ENCODE measurements at places on chromosomes 4 and X.

DNA sequence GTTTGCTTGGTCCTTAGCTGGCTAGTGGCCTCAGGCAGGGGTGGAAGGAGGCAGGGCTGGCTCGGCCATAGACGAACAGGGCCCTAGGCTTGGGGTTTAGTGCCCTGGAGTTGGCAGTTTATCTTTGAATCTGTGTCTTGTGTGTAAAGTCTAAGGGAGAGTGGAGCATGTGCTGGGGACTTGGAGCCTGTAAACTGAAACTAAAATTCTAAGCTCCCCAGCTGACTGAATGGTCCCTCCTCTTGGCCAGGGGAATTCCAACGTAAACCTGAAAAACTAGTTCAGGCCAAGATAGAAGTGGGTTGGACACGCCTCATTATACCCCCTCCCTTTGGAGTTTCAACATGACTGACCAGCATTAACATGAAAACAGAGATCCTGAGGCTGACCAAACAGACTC is 46.1 kb upstream of the GPR78 start:
- DNase-seq, result no peak

- no peak for DNase-seq
These were observed 69.6 kb downstream of the PPP2R2C start for GRCh38 chr4:6402566-6403399.

- no peak for DNase-seq
These were observed 8.5 kb upstream of the ERCC6L start for GRCh38 chrX:72247206-72247942.

- no peak for DNase-seq
These were observed 29.5 kb upstream of the XIAP start for GRCh38 chrX:123830309-123830708.

- DNase-seq, result no peak
These were observed 35.6 kb upstream of the NMU start for GRCh38 chr4:55671667-55672066.

GRCh38 chr4:150173982-150174398 is 95.7 kb downstream of the DCLK2 start:
- peak; percentile 50 for DNase-seq

GRCh38 chr4:82903737-82904136 is 3.2 kb downstream of the THAP9 start:
- DNase-seq, result no peak

GRCh38 chr4:176273736-176274135 is 4.7 kb upstream of the ASB5 start:
- no peak for DNase-seq

DNA sequence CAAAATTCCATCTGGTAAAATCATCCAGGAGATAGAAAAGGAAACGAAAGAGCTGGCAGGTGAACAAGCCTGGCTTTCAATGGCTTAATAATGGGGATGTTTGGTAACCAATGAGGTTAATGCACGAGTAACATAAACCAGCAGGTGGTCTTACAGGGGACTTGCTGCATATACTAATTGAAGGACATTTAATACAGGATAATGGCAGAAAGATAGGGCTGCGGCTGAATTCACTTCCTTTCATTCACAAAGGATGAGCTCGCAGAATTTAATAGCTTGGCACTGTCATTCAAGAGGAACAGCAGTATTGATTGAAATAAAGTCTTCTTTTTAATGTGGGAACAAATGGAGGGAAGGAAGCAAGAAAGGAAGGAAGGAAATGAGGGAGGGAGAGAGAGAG is 156.3 kb upstream of the RAI2 start:
- no peak for DNase-seq

DNA sequence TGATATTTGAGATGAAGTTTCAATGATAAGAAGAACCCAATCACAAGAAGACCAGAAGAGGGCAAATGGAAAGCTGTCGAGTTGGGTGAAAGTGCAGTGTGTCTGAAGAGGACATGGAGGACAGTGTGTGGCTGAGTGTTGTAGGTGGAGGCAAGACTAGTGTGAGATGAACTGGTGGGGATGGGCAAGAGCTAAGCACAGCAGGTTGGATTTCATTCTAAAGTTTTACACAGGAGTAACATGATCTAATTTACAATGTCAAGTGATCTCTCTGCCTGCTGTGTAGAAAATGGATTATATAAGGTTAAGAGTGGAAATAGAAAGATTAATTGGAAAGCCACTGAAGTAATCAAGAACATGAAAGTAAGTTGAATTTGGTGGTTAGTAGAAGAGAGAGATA is 208.6 kb upstream of the ETNPPL start:
- no peak for DNase-seq

DNA sequence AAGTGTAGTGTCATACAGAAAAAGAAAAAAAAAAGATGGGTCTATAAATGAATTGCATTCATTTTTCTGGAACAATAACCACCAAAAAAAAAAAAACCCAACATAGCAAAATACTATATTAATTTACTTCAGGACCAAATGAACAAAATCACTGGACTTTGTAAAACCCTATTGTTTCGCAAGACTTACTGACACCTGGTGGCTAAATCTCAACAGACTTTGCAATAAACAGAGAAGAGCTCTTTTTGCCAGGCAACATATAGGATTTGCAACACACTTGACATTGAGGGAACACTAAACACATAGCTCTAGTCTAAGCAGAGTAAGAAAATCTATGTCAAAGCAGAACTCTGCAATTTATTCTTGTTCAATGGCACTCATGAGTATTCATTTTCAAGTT is 990.2 kb downstream of the STPG2 start:
- DNase-seq, result no peak

DNA sequence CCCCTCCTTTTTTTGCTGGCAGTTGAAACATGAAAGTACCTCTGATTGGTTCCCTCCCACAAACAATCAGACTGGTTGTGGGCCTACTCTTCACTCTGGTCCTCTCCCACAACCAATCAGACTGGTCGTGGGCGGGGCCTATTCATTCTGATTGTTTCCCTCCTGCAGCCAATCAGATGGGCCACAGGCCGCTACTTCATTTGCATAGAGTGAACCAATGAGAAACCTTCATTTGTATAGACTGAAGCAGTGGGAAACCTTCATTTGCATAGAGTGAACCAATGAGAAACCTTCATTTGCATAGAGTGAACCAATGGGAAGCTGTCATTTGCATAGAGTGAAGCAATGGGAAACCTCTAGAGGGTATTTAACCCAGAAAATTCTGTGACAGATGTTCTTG is 55.2 kb downstream of the TRMT44 start:
- DNase-seq, result no peak

- DNase-seq, result no peak
These were observed 26.5 kb downstream of the CD40LG start for GRCh38 chrX:136674270-136674985.

DNA sequence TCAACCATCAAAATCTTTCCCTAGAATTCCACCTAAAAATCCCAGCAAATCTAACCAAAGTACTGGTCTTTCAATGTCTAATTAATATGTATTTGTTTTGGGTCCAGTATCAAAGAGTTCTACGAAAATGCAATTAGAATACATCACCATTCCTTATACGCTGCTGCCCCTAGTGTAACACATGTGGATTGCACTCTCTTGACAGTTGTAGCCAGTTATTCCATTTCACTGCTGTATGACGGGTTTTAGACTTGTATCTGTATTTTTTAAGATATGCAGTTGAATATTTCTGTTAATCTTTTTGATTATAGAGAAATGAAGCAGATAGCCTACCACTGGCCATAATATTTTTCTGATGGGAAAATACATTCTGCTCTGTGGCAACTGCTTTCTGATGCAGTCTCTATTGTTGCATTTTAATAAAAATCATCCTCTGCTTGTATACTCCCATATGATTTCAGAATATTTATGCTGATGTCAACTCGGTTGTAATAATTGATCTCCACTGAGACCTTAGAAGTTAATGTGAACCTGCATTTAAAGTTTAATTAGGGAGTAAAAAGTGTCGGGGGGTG is 17.1 kb upstream of the PAGE2B start:
- peak; percentile 28 for DNase-seq

DNA sequence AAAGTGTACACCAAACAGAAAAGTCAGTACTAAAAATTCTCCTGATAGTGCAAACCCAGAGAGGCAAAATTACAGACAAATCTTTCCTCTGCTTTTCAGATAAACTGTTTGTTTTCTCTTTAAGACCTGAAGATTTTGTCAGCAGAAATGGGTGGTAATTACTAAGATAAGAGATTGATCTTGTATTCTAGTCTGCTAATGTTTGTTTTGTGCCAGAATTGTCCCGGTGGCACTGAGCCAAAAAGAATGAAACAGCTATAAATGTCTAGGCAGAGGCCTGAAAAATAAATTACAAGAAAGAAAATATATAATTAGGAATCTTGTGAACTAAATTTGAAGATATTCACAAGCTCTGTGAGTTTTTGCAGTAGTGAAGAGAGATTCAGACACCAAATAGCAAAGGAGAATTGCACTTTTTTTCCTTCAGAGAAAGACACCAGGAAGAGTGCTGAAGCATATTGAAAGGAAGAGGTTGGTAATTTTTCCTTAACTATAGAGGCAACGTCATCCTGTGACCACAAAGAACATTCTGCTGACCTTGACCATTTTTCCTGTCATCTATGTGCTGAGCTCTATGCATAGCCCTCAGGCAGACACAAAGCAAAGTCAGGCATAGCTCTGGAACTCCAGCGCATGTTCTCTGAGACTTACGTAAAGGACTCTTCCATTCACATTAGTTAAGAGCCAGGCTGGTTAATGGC is 314.5 kb upstream of the RASGEF1B start:
- peak; percentile 33 for DNase-seq

GRCh38 chrX:26562156-26562555 is 346.2 kb downstream of the MAGEB5 start:
- no peak for DNase-seq

GRCh38 chr4:150679018-150679764 is 97.2 kb downstream of the MAB21L2 start:
- no peak for DNase-seq

GRCh38 chr4:111838406-111838930 is 306.8 kb upstream of the FAM241A start:
- no peak for DNase-seq

GRCh38 chrX:107360788-107361360 is 88.6 kb upstream of the FRMPD3 start:
- no peak for DNase-seq

- DNase-seq, result no peak
These were observed 69.7 kb downstream of the TMEM154 start for GRCh38 chr4:152610131-152610530.

GRCh38 chrX:19990556-19991349 is at the start of gene BCLAF3:
Gene BCLAF3 (minus strand): TSS chrX:19991061. CDS start chrX:19970264, 20,797 bp downstream.
- peak; percentile 94 for DNase-seq

GRCh38 chrX:39967348-39967747 is 130.4 kb downstream of the BCOR start:
- DNase-seq, result no peak

DNA sequence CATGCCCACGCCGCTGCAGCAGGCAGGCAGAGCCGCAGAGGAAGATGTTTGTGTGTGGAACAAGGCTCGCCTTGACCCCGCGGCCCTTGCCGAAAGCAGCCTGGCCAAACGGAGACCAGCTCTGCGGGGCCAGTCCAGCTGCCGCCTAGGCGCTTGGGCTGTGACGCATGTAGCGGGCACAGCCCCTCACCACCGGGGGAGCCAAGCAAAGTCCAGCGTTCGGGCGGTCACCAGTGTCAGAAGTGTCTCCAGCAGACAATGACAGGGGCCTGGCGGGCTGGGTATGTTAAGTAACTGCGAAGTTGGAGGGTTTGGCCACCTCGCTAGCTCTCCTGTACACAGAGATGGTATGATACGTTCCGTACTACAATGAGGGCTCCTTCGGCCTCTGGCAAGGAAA is 1.3 kb downstream of the AMER1 start:
- DNase-seq, result peak; percentile 28

GRCh38 chr4:21780148-21780547 is 168.4 kb downstream of the KCNIP4 start:
- DNase-seq, result no peak

- no peak for DNase-seq
These were observed 47.1 kb downstream of the SLC9A6 start for GRCh38 chrX:136032370-136032769.

DNA sequence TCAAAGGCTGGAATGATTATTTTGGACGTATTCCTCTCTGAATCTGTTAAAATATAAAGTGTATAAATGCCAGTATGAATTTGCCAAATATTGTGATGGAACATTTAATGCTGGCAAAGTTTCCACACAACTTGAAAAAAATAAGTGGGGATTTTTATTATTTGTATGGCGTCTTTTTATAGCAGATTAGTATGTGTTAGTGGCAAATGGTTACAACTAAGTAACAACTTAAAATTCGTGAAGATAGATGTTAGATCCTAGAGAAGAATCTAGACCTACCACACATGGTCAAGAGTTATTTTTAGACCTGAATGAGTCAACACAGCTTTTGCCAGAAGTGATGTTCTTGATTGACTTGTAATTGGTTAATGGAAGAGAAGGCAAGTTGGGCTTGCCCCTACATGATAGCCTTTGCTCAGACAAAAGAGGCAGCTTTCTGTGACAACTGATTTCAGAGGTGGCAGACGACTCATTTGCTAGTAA is 4.8 kb downstream of the CPE start:
- no peak for DNase-seq

DNA sequence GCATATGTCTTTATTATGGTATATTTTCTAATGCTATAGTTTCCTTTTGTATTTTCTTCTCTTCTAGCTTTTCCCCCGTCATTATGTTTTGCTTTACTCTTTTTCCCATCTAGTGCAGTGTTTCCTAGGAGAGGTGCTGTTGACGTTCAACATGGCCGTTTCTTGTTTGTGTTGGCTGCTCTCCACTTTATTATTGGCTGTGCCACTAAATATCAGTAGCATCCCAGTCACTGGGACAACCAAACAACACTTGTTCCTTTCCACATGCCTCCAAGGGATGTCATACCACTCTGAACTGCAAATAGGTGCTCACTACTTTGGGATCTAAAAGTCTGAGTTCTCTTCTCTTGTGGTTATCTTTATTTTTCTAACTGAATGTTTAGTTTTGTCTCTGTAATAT is 26.5 kb downstream of the GBA3 start:
- DNase-seq, result no peak

DNA sequence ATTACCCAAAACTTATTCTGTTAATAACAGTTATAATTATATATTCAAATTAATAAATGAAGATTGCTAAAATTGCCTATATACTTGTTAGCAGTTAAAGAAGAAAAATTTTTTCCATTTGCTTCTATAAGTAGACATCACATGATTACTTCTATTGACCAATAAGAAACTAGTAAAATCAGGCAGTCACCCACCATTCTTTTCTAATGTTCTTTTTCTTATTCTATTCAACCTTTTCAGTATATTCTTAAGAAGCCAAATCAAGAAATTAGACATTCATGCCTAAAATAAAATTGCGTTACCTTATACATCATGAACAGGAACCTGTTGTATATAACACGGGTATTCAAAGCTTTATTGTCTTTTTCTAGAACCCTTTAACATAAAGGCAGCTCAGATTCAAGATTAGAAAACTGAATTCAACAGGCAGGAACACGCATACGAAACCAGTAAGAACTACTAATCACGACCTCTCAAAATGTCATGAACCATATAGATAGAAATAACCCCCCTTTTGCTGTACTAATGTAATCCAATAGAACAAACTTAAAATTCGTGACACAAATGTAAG is 568.1 kb upstream of the DIPK2B start:
- no peak for DNase-seq

GRCh38 chr4:88858752-88859151 is 161.1 kb upstream of the NAP1L5 start:
- no peak for DNase-seq

GRCh38 chrX:142251202-142251601 is 46.1 kb upstream of the MAGEC2 start:
- no peak for DNase-seq

- no peak for DNase-seq
These were observed 211.1 kb downstream of the GUCY2F start for GRCh38 chrX:109270580-109271484.

- no peak for DNase-seq
These were observed 226.6 kb upstream of the INTU start for GRCh38 chr4:127406187-127406586.

- DNase-seq, result no peak
These were observed 24.0 kb upstream of the DRP2 start for GRCh38 chrX:101195442-101196173.

All from femur (tissue), 1 donor.